ENCODE measurements at places on chromosomes 2 and 18.
A peak's percentile ranks its signal among the peaks of the same experiment; 100 is the strongest.

- DNase-seq: no peak
These were observed 142.2 kb downstream of the BCL11A start for GRCh38 chr2:60411295-60411694.

DNA sequence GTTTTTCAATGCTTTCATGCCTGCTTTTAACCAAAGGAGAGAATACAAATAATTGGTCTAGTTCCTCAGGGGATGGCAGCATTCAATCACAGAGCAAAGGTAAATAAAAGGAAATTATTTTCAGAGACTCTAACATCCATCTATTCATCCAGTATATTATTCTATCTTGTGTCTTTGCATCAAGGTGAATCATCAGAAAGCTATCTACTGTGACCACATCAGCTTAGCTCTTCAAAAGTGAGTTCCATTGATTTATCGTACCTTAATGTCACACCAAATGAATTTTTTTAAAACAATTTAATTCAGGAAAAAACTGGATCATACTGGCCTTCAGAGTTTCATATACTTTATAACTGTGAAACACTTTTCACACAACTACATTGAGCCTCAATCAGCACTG lies 66.1 kb downstream of the CHN1 start:
- DNase-seq: peak; percentile 19

- DNase-seq: no peak
These were observed 1267.7 kb upstream of the TMEFF2 start for GRCh38 chr2:193462411-193462810.

GRCh38 chr2:38557981-38558380 lies 44.7 kb downstream of the HNRNPLL start:
- DNase-seq: no peak

DNA sequence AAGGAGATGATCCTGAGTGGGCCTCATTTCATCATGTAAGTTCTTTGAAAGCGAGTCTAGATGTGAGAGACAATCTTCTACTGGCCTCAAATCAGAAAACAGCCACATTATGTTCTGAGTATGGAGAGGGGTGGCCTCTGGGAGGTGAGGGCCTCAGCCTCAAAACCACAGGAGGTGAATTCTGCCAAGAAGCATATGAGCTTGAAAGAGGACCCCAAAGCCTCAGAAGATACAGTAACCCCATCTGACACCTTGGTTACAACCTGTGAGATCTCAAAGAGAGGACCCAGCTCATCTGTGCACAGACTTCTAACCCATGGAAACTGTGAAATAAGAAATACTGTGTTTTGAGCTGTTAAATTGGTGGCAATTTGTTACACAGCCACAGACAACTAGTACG lies 200.1 kb downstream of the ARHGAP15 start:
- no peak for DNase-seq

- DNase-seq: no peak
These were observed 93.8 kb upstream of the LDAH start for GRCh38 chr2:20916604-20917286.

GRCh38 chr2:202339071-202339870 lies 36.9 kb upstream of the BMPR2 start:
- peak; percentile 22 for DNase-seq

DNA sequence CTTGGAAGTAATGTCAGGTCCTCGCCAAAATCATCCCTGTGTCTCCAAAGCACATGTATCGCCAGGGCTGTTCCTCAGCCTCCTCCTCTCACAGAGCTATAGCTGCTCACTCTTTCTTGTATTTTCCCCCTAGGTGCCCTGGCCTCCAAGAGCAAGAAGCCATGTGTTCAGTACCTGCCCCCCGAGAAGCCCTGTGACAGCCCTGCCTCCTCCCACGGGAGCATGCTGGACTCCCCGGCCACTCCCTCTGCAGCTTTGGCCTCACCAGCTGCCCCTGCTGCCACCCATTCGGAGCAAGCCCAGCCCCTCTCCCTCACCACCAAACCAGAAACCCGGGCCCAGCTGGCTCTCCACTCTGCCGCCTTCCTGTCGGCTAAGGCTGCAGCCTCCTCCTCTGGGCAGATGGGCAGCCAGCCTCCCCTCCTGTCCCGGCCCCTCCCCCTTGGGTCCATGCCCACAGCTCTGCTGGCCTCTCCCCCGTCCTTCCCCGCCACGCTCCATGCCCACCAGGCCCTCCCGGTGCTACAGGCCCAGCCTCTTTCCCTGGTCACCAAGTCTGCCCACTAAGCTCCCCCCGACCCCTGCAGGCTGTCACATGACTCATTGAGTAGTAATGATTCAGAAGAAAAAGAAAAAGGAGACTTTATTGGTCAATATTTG lies 18.8 kb downstream of the TGOLN2 start:
- DNase-seq: peak; percentile 49

GRCh38 chr2:99940963-99941362 lies 201.4 kb downstream of the AFF3 start:
- DNase-seq: no peak

- no peak for DNase-seq
These were observed 27.7 kb upstream of the NFATC1 start for GRCh38 chr18:79367989-79368388.

GRCh38 chr2:128594651-128594910 lies 275.9 kb upstream of the HS6ST1 start:
- no peak for DNase-seq

GRCh38 chr2:46266134-46266533 lies 31.1 kb upstream of the EPAS1 start:
- DNase-seq: no peak

- no peak for DNase-seq
These were observed 14.7 kb downstream of the CROCC2 start for GRCh38 chr2:240920783-240921231.

DNA sequence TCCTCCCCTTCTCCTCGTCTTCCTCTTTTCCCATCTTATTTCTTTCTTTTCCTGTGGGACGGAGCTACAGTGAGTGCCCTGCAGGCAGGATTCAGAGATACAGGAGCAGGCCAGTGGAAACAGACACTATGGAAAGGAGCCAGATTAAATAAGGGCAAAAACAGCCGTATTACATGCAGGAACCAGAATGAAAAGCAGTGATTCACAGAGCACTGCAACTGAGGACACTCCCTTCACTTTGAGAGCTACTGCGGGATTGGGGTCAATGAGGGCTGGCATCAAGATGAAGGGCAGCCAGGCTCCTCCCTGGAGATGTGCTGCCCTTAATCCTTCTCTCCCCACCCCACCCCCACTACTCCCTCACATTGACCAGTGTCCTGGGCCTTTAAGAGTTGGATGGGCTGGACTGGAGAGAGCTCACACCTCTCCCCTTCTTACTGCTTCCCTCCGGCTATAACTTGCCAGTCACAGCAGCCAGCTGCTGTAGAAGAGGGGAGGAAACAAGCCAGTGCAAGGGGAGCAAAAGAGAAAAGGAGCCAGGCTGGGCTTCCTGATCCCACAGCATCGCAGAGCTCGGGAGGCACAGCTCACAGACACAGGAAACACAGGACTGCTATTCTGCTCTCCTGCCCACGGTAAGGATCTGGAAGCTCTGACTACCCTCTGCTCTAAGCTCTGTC lies at the start of gene PLCD4:
Gene PLCD4 (plus strand): TSS at position 464 of the 680 bp plus-strand sequence. CDS start 7,841 bp downstream, outside the sequence.
- DNase-seq: peak; percentile 71

DNA sequence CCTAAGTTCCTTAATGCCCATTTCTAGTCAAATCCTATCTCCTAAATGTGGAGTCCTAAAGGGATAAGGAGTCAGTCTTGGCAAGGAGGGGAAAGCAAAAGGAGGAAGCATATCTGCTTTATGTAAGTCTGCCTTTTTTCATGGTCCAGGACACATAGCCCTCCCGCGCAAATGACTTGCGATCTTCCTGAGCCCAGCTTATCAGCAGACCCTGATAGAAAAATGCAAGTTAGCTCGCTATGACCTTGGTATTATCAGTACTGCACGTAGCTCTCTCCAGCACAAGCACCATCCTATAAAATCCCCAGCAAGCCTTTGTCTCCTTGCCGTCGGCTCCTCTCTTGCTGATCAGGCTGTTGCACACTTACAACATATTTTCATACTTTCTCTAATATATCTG lies 281.4 kb upstream of the KCNH7 start:
- DNase-seq: no peak

DNA sequence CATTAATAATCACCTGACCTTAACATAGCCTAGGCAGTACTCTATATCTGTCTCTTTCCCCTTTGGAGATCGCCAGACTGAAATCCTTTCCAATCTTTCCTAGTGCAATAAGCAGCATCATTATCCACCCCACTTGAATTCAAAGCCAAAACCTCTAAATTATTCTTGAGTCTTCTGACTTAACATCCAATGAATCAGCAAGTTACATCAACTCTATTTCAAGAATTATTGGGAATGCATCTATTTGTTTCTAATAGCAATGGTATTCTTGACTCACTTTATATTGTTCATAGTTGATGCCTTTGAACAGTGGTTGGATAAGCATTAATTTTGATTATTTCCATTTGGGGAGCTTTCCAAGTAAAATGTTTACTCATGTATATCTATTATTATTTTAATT lies 144.8 kb downstream of the ZNF804A start:
- DNase-seq: no peak

DNA sequence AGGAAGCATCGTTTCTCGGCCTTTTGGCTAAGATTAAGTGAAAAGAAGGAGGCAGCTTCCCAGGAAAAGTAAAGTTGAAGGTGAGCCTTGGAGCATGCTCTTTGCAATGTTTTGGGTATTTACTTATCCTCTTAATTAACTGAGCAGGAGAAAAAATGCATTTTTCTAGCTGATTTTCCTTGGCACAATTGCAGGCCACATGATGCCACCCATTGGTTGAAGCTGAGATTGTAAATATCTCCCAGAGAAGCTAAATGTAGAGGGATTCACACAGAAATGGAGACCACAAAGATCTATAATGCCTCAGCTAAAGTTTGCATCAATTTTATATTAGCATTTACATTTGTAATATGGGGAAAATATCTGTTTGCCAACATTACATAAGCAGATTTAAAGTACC lies 294.1 kb downstream of the KCNS3 start:
- no peak for DNase-seq

GRCh38 chr2:88622307-88622706 lies 5.0 kb downstream of the EIF2AK3 start:
- DNase-seq: no peak

- no peak for DNase-seq
These were observed 282.8 kb downstream of the AGPS start for GRCh38 chr2:177675350-177675821.

GRCh38 chr2:77831060-77831459 lies 308.9 kb upstream of the LRRTM4 start:
- DNase-seq: no peak

- peak; percentile 93 for DNase-seq
These were observed at the start of gene ITM2C for GRCh38 chr2:230864605-230865306. Gene ITM2C (plus strand): TSS chr2:230864942. CDS start chr2:230865026, 84 bp downstream.

- DNase-seq: peak; percentile 70
These were observed at the start of gene SATB2 for GRCh38 chr2:199457147-199458008. Gene SATB2 (minus strand): TSS chr2:199457939. CDS start chr2:199456037, 1,902 bp downstream.

DNA sequence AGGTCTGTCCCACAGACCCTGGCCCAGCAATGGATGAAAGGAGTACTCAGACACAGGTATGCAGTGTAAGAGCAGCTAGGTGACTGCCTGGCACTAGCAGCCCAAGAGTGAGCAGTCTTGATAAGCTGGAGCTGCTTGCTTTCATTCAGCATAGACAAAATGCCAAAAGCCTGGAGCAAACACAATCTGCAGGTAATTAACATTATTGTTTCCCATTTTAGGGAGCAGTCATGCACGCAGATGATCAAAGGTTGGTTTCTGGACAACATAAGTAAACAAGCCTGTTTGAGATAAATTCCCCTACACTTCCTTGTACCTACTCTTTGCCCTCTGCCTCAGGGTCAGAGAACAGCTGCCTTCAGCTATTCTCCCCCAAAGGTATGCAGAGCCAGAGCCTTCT lies 73.7 kb upstream of the MSTN start:
- DNase-seq: no peak

Data from AG08395 (cell line).